ENCODE measurements at places on chromosomes 1 and 21. TPM values are rescaled to one million over a fixed set of nuclear protein-coding genes. Genes with fewer than 3 reads are reported as not detected.
A peak's percentile ranks its signal among the peaks of the same experiment; 100 is the strongest.

- no peak for DNase-seq
Measured at GRCh38 chr1:231020816-231021215, 19.2 kb downstream of the FAM89A start.

DNA sequence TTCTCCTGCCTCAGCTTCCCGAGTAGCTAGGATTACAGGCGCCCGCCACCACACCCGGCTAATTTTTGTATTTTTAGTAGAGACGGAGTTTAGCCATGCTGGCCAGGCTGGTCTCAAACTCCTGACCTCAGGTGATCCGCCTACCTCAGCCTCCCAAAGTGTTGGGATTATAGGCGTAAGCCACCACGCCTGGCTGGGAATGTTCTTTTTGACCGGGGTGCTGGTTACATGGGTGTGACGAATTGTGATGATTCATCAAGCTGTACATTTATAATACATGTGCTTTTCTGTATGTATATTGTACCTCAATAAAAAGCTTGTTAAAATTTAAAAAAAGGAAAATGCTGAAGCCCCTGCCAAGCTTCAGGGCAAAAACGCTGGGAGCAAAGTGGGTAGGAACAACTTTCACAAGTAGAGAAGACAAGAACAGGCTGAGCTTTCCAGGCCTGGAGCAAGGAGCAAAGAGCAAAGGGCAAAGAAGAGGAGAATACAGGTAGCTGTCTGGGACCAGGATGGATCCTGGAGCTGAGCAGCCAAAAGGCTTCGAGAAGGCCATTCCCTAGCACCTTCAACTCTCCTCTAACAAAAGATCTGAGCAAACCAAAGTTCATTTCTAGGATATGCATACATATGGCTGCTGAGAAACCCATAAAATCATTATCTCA, 20.5 kb upstream of the YRDC start:
- no peak for DNase-seq

- no peak for DNase-seq
Measured at GRCh38 chr1:116836099-116836498, 73.6 kb upstream of the PTGFRN start.

DNA sequence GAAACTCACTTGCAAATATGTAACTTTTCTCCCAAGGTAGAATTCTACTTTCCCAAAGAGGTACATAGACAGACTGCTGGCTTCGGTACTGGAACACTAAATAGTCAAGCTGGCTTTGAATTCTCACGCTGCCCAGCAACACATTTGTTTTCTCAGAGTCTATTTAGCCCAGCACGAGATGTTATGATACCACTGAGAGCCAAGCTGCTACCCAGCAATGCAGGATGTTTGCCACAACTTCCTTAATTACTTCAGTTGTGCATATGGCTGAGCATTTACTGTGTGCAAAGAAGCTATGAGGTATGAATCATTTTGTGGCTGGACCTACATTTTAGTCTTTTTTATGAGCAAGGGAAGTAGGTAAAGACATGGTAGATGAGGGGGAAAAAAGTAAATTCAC, 793.2 kb downstream of the PLA2G4A start:
- DNase-seq = no peak

Gene LEFTY1
- 0.48 TPM for total RNA-seq

GRCh38 chr1:115648717-115649691, 7.2 kb downstream of the VANGL1 start:
- no peak for DNase-seq

- no peak for DNase-seq
Measured at GRCh38 chr1:89098857-89099256, 27.1 kb downstream of the GBP2 start.

GRCh38 chr1:216627252-216627651, 96.0 kb downstream of the ESRRG start:
- DNase-seq = no peak

DNA sequence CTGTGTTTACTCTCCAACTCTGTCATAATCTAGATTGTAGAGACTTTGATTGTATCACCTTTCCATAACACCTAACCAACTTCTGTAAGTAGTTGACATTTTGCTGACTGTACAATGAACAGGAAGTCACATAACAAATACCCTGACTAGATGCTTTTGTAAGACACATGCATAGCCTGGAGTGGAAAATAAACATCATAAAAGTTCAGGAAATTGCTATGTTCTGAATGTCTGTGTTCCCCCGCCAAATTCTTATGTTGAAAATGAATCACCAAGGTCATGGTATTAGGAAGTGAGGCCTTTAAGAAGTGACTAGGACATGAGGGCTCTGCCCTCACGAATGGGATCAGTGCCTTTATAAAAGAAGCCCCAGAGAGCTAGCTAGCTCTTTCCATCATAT, 40.4 kb upstream of the ZSWIM5 start:
- no peak for DNase-seq

GRCh38 chr1:192756847-192757246, 52.0 kb upstream of the RGS2 start:
- no peak for DNase-seq

Gene RASSF5
- total RNA-seq = 17.0 TPM

DNA sequence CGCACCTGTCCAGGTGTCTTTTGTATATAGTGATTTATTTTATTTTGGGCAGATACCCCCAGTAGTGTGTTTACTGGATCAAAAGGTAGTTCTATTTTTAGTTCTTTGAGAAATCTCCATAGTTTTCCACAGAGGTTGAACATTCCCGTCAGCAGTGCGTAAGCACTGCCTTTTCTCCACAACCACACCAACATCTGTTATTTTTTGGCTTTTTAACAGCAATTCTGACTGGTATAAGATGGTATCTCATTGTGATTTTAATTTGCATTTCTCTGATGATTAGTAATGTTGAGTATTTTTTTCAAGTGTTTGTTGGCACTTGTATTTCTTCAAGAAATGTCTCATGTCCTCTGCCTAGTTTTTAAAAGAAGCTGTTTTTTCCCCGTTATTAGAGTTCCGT, 39.2 kb downstream of the FOXJ3 start:
- no peak for DNase-seq

- no peak for DNase-seq
Measured at GRCh38 chr1:60696512-60696911, 385.8 kb upstream of the NFIA start.

DNA sequence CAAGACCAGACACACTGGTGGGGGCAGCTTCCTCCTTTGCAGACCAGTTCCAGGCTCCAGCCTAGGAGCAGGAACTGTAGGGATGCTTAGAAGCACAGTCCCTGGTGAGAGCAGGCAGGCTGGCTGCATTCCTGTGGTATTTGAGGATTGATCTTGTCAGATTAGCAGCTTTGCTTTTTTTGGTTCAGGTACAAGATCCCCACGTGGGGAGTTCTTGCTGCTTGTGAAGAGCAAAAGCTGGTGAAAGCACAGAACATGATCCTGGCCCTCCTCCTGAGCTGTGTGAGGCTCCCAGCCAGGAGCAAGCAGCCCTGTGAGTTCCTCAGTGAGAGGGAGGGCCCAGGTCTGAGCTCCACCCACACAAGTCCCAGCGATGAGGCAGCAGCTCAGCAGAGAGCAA, 75.3 kb upstream of the ARTN start:
- DNase-seq = peak; percentile 94

Gene CYP2J2
- total RNA-seq = 8.3 TPM

Gene ANGPTL7
- 30.3 TPM for total RNA-seq

DNA sequence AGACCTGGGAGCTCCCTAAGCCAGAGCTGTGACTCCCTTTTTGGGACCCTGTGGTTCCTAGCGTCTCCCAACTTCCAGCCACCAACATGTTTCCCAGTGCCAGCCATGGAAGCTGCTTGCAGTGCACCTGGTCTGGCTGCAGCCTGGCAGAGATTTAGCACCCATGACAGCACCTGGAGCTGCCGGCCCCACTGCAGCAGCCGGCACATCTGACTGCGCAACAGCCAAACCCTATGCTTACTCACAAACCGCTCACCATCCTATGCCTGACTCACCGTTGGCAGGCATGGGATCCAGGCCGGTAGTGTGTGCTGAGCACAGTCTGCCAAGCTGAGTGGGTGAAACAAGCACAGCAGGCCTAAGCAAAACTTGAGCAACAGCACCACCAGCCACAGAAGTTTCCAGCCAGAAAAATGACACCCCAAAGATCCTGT, 435.9 kb upstream of the PRMT6 start:
- no peak for DNase-seq

Gene SDC3
- total RNA-seq = 26.2 TPM

DNA sequence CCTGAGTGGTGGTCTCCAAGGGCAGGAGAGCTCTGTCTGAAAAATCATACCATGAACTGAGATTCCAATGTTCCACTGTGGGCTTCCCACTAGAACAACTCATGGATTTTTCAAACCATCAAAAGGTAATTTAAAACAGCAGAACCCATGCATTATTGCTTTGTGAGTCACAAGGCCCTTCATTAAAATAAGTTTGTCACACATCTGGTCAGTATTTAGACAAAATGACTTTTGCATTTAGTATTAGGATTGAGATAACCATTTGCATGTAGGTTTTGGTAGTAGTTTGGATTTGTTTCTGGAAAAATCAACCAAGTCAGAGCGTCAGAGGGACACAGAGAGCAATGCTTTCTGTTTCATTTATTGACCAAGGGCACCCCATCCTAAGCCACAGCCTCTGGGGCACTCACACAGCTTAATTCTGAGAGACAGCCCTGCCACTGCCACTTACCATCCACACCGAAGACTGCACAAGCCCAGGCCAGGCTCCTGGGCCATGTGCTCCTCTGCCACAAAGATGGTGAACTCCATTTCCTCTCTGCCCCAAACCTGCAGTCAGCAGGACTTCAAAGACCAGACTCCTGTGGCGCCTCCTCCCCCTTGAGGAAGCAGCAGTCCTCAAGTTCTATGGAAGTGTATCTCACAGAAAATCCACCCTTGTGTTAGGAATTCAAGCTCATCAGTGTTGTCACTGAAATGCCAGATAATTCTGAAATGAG, 132.6 kb upstream of the DUSP10 start:
- DNase-seq = no peak

DNA sequence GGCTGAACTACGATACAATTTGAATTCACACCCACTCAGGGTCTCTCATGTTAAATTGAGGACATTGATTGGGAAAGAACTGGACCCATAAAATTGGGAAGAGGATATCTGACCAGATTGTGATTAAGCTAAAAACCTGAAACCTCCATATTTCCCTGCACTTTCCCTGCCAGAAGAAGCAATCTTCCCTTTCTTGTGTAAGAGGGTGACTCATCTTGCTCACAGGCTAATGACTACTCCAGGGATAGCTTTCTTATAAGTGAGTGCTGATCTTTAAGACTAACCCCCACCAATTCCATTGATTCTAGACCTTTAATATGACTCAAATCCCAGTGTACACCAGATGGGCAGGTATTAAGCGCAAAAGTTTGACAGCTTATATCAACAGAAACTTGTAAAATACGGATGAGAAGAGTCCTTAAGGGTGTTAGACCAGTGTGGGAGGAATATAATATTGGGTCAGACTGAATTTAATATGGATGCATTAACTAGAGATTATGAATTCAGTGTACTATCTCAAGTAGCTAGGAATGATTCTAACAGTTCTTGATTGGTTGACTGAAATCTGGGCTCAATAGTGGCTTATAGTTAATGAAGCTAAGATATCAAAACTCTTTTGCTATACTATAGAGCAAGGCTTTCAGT, 12.1 kb upstream of the SGIP1 start:
- no peak for DNase-seq

DNA sequence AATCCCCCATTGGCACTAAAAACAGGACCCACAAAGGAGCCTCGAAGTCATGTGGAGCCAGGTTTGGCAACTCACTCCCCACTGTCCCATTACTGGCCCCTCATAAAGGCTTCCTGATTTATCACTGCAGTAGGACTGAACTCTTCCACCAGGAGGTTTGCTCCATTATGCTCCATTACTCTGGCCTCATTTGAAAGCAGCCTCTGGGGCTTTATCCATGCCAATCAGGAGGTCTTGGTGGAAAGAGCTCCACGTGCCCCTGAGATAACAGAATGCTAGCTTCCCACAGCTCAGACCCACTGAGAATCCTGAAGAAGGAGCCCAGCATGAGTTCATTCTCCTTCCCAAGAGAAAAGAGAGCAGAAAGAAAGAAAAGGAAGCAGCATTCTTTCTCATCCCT, 76.4 kb downstream of the HIVEP3 start:
- no peak for DNase-seq

GRCh38 chr1:146032631-146033219, 11.2 kb upstream of the HJV start:
- no peak for DNase-seq

DNA sequence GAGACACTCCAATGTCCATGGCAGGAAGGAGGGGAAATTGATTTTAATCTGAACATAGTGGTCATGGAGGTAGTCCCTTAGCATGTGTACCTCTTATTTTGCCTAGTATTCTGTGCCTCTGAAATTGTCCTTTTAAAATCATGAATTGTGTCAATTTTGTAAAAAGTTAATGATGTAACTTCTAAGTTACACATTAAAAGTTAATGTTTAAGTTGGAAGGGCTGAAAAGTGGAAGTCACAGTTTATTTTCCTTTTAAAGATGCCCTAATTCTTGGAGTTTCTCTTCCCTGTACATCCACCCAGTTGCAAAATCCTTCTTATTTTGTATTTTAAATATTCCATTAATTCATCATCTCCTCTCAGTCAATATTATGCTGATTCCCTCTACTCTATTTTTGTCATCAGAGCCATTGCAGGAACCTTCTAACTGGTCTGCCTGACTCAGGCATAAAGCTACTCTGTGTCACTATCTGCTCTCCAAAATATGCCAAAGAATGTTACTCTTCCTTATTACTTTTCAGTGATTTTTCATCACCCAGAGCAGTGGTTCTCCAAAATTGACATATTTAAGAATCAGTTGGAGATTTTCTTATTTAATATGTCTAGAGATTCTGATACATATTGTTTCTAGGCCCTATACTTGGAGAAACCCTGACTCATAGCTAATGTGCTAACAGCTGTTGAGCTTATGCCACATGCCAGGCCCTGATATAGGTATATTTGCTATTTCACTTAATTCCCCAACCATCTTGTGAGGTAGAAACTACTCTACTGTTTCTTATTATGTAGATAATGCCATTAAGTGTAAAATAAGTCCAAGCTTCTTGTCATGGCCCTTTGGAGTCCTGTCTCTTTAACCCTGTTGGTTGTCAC, 5.1 kb downstream of the HOOK1 start:
- no peak for DNase-seq

Gene MPL
- not detected for total RNA-seq

Gene LCE2B
- not detected for total RNA-seq

Gene NTMT2
- total RNA-seq = not detected

Gene OR2W3
- 3.6 TPM for total RNA-seq

GRCh38 chr1:91065337-91065736, 43.5 kb upstream of the ZNF644 start:
- no peak for DNase-seq

- DNase-seq = no peak
Measured at GRCh38 chr1:22056936-22057335, 4.4 kb downstream of the CDC42 start.
